ENCODE measurements at places on chromosomes 13 and 19.

DNA sequence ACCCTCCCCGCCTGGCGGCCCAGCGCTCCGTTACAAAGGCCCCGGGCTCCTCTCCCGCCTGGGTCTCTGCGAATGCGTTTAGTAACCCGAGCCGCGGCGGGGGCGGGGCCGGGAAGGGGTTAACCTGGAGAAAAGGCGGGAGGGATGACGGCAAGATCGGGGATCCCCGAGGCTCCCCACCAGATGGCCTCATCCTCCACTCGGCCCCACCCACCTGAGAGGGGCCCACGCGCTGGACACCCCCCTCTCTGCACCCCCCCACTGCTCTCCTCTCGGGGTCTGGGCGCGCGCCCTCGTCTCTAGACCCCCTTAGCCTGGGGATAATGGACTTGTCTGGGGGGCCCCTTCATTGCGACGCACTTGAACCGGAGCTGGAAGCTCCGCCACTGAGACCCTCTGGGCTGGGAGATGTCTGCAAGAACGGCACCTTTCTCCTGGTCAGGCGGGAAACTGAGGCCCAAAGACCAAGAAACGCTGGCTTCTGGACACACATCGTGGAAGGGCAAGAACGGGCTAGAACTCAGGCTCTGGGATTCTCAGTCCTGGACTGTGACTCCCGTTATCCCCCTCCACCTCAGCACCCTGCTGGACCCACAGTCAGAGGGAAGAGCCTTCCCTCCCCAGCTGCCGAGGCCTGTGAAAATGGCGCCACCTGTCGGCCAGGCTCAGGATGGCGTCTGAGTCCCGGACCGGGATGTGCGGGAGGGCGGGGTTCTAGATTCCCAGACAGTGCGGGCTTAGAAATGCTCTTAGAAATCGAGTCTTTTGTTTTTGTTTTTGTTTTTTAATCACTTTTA, 2.9 kb upstream of the LTBP4 start:
- DNase-seq, result peak; percentile 95

DNA sequence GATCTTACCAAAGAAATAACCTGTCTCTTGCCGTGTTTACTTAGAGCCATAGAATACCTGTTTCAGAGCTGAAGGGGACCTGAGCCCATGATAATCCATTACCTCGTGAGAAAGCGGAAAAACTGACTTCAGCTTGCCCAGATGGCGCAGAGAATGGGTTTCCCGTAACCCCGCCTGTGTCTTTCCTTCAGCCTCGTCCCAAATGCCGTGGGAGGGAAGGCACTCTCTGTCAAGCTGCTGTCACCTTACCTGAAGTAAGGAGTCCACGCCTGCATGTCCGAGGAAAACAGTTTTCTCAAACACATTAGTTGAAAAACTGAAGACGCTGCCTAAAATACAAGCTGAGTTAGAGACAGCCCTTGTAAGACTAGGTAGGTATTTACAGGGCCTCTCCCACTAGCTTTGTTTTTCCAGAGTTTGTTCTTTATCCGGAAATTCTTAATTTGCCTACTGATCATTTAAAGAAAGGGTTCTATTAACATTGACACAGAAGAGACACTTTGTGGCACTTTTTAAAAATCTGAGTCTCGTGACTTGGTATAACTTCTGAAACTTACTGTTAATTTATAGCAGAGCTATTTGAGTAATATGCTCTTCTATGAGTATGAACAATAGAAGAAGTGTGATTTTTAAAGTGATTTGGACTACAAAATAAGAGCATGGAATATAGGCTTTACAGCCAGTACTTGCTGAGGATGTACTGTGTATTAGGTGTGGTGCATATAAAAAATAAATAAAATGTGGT, 1.3 kb upstream of the INTS6 start:
- peak; percentile 63 for DNase-seq

GRCh38 chr13:53775807-53776206, 747.2 kb downstream of the OLFM4 start:
- DNase-seq, result no peak

DNA sequence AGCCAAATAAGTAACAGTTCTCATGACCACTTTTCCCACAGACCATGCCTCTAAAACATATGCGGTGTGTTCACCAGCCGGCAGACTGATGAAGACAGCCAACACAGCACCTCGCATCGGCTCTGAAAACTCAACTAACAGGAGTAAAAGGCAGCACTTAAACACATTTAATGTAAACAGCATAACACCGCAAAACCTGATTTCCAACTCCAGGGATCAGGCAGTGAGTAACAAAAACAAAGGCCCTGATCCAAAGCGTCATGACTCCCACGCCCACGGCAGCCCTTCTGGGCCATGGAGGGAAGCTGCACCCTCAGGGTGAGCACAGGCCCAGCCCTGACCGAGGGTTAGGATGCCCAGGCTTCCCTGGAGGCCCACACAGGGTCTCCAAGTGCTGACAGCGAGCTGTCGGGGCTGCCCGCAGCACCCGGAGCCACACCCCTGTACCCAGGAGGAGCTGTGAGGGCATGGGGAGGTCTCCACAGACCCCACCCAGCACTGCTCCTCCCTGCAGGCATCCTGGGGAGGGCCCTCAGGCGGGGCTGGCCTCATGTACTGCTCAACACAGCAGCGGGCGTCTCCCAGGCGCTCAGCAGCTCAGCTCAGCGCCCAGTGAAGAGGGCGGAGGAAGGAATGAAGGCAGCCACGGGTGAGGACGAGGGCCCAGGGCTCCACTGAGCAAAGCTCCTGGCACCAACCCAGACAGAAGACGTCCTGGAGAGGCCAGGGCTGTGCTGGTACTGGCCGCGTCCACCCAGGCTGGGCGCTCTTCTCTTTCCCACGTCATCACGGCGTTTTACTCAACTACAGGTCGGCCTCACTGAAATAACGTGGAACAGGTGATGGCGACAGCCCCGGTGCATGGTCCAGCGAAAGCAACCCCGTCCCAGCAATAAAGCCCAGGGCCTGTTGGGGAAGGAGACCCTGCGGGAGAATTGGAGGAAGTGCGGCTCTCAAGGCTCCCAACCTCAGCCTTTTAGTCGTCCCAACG, 53.7 kb downstream of the RASA3 start:
- peak; percentile 70 for DNase-seq

DNA sequence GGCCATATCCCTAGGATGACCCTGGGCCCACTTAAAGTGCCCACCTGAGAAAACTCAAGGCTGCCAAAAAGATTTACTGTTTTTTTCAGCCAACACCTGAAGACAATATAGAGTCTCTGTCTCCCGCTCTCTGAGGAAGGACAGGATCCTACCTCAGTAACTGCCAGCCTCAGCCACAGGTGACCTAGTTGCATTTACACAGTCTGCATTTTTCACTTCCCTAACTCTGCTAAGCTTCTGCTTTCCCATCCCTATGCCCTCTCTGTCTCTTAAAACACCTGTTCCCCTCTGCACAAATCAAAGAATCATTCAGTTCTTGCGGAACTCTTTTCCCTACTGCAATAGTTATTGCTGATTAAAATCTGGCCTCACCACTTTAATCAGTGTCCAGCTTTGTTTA, 609.5 kb downstream of the UQCRFS1 start:
- DNase-seq, result no peak

- DNase-seq, result no peak
These were observed 41.6 kb upstream of the CHST8 start for GRCh38 chr19:33580026-33580644.

DNA sequence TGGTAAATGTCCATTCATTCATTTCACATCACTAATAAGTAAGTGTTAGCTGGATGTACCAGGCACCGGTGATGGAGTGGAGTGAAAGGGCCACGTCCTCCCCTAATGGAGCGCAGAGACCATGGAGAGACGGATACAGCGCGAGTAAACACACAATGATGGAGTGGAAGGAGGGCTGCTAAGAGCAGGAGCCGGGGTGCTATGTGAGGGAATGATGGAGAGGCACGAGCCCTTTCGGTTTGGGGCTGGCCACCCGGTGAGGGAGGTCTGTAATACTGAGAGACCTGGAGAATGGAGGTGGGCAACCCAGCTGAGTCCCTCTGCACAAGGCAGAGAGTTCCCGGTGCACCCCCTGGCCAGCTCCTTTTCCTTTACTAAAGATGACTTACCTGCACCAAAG, 53.7 kb downstream of the PEPD start:
- DNase-seq, result no peak

DNA sequence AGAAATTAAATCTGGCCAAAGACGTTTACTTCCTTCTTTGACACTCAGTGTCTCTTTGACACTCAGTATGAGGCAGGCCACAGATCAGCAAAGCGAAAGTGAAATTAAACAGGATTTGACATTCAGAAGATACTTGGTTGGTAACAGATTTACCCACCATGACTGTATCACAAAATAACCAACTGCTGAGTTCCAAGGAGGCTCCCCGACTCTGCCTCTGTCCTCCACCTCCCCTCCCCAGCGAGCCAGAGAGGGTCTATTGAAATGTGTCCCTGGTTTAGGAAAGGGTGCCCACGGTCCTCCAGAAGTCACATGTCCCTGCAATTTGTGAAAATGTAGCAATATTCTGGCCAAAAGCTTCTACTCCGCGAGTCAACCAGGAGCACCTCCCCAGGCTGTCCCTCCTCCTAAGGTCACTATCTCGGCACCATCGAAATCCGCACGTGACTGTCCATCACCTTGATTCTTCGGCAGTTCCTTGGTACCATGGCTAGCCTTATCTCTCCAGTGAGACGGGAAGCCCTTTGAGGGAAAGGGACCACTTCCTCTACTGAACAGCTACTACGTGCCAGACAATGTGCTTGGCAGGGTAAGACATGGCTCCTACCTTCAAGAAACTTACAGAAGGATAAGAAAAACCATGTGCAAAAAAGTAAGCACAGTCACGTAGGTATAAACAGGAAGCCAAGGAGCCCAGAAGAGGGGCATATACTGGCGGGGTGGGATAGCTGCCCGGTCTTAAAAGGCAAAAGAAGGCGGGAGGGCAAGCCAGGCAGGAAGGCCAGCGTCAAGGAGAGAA, 1.5 kb downstream of the N4BP2L1 start:
- no peak for DNase-seq

GRCh38 chr13:28324181-28324789, 170.6 kb downstream of the FLT1 start:
- peak; percentile 44 for DNase-seq

DNA sequence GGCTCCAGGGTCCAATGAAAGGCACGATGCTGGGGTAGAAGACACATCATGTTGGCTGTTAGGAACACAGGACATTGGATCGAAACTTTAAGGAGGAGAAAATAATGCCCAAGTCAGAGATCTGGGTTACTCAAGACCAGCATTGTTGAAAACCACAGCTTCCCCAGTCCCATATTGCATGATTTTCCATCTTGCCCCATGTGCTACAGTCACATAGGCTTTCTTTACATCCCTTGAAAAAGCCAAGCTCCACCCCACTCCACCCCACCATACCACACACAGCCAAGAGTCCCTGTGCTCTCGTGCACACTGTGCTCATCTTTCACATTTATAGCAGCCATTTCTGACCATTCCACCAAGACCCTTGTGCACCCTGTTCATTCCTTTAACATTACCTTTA, 636.2 kb downstream of the DIAPH3 start:
- no peak for DNase-seq

DNA sequence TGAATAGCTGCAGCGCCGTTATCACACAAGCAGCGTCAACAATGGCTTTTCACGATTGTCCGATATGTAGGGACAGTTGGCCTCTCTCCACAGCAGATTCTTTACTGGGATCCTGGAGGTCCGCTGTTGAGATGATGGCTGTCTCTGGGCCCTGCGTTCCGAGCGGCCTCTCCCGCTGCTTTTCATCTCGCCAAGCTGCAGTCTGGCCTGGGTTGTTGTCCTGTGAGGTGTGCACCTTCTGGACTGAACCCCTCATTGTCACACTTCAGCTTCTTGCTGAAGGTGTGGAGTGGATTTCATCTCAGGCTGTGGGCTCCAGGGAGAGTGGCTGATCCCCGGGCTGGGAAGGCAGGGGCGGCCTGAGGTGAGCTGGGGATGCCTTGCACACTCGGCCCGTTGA, 9.6 kb downstream of the UPF1 start:
- DNase-seq, result no peak

DNA sequence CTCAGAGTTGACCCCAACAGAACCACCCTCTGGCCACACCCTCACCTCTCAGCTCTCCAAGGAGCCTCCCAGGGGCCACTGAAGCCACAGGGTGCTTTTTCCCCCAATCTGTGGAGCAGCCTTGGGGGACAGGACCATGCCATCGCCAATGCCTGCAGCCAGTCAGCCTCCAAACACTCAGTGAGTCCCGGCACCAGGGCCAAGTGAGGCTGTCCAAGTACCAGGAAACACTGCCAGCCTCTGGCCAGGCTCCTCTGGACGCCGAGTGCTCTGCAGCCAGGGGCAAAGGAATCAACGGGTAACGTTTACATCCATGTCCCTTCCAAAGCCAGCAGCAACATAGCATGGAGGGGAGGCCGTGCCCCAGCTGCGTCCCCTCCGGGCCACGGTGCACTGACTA, 9.5 kb upstream of the COMP start:
- no peak for DNase-seq

DNA sequence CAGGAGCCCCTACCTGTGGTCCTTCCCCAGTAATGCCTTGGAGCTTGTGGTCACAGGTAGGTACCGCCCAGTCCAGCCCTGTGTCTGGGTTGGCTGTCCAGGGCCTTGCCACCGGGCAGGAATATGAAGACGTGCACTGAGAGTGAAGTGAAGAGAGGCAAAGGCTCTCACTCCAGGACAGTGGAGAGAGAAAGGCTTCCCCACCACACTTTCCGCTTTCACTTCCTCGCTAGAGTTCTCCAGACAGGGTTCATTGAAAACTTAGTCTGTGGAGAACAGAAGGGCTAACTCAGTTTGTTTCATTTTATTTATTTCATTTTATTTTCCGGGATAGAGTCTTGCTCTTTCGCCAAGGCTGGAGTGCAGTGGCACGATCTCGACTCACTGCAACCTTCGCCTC, 14.2 kb downstream of the FCAR start:
- DNase-seq, result no peak

GRCh38 chr19:29540114-29540513, 14.3 kb downstream of the VSTM2B start:
- DNase-seq, result no peak

DNA sequence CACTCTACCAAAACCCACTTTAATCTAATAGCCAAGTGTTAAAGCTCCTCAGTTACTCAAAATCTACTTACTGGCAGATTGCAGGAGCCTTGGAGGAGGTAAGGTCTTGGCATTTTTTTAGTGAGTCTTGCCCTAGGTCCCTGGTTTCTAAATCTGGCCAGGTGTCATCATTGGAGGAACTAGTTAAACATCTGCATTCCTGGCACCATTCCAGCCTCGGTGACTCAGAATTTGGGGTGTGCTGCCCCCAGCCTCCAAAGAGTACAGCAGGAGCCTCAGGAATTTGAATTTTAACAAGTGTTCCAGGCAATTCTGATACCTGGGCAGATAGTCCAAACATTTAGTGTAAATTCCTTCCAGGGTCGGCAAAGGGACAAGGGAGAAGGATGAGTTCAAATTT, 37.4 kb downstream of the KLF5 start:
- no peak for DNase-seq

Data from femur (tissue), 1 donor.